ENCODE measurements at places on chromosomes 13 and 19. TPM values are rescaled to one million over a fixed set of nuclear protein-coding genes. Genes with fewer than 3 reads are reported as not detected.
A peak's percentile ranks its signal among the peaks of the same experiment; 100 is the strongest.

The KIR2DL1 gene
- total RNA-seq: 0.19 TPM

The CNFN gene
- 1.4 TPM for total RNA-seq

DNA sequence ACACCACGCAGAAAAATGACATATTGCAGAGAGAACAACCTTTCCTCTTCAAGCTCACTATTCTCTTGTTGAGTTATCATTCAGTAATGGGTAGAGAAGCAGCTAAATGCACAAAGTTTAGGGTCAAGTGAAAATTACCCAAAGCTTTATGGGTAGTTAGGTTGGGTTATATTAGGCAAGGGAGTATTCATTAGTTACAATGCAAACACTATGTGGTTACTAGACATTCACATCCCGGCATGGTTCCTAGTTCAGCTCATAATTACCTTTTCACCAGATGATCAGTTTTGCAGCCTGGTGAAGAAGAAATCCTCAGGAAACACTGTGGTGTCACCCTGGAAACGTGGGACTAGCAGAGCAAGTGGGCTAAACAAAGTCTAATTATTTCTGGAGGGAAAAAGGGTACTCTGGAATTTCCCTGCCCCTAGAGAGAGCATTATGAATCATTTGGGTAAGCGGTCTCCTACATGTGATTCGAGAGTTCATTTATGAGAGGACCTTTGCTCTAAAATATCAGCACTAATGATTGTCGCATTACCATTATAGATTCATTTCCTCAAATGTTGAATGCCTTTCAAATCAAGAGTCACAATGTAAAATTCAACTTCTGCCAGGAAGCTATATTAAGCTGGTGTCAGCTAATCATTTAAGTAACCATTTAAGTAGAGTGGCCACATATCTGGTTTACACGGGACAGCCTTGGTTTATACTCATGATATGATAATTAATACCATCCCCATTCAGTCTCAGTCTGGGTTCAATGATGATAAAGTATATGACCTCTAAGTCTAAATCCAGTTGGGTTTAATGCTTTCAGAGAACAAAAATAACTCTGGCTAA lies 1208.0 kb downstream of the DIAPH3 start:
- DNase-seq: no peak

DNA sequence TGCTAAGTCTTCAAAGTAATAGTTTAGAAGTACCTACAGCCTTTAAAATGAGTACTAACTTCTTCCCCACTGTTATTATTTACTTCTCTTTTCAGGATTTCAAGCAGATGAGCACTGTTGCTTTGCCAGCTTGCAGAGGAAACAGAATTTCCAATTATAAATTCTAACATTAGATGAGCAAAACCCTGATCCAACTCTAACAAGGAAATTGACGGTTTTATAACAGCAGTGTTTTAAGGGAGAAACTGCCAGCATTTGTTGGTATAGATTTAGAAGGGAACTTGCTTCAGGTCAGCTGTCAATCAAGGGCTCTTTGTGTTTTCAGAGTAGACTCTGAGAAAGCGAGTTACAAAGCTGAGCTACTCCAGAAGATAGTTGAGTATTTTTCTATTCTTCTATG lies 120.5 kb downstream of the RAP2A start:
- no peak for DNase-seq

DNA sequence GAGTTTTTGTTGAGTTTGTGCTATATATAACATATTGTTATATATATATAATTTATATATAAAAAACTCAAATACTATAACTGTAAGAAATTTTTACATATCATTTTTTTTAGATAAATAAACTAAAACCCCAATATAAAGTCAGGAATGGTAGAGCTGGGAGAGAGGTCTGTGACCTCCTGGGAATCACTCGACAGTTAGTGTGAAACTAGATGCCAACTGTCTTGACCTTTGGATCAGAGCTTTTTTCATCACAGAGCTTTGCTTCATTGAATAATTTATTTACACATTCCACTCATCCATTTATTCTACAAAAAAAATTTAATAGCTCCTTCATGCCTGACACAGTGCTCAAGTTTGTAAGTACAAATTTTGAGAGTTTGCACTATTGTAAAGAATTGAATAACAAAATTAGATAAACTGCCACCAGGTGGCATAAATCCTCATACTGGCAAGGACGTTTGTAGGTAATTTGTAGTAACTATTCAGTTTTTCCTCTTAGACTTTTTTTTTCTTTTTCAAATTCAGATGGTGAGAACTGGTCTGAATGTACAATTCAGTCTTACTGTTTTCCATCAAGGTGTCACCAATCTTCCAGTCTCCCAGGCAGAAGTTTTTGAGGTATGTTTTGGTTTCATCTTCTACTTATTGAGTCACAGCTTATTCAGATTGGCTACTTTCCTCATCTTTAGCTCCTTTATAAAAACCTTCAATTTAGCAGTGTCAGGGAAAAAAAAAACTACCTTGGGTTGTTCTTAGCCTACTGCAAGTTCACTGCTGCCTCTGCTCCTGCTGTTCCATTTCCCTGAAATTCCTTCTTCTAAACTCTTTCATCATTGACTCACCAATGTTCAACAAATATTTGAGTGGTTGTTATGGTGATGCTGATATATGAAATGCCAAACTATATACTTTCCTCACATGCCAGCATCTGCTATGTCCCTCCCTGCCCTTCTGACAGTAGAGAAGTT lies 28.7 kb downstream of the LACC1 start:
- no peak for DNase-seq

DNA sequence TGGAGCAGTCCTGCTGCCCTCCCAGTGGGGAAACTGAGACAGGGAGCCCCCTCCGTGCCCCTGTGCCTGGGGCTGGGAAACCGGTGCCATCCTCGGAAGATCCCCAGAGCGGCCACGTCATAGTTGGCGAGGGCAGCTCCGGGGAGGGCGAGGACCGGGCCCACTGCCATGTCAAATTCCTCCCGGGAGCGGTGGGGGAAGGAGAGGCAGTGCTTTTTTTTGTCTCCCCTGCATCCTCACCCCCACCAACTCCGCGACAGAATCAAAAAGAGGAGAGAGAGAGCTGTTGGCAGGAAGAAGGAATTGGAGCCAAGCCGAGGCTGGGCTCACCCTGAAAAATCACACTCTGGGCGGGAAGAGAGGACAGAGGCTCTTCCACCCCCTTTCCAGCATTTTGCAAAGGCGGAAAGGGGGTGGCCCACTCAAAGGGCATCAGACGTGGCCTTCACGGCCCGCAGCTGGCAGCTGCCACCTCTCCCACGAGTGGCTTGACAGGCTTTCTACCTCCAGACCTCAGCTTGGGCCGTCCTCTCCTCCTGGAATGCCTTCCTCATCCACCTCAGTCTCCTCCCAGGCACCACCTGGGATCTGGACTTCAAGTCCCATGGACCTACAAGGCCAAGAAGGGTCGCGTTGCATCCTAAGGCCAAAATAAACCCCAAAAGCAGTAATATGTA lies 19.6 kb upstream of the NFIC start:
- DNase-seq: peak; percentile 81

DNA sequence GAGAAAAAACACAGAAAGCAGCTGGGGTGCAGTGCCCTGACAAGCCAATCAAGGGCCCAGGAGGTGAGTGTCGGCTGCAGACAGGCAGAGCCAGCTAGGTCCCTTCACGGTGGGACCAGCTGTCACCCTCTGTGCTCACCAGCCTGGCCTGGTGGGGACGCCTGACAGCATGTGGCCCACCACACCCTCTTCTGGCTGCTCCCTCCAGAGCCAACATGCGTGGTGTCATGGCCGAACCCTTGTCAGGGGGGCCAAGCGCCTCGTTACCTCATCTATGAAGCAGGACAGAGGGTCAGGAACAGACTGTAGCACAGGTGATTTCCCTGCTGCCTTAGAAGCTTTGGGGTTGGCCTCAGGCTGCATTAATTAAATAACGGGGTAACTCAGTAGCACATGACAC lies 40.0 kb upstream of the ISYNA1 start:
- DNase-seq: peak; percentile 41

GRCh38 chr13:97212601-97213040 lies 9.5 kb upstream of the MBNL2 start:
- DNase-seq: no peak

DNA sequence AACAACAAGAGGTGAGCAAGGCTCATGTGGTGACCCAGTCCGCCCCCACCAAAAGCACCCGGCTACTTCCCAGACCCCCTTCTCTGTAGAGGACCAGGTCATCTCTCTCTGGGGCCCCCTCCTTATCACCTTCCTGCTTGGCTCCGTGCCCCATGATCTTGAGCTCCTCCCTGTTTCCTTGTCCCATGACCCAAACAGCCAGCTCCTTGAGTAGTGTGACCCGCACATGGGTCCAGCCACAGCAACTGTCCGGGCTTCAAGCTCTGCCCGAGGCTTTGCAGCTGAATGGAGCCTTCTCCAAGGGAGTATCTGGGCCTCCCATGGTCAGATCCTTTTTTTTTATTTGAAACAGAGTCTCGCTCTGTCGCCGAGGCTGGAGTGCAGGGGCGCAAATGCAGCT lies 61.8 kb downstream of the MYO9B start:
- peak; percentile 59 for DNase-seq

- no peak for DNase-seq
Measured at GRCh38 chr13:25766991-25767390, 284.8 kb downstream of the SHISA2 start.

GRCh38 chr13:100506600-100507422 lies 81.8 kb downstream of the GGACT start:
- DNase-seq: no peak

All from heart left ventricle (tissue), 16 donors.